DMS79 (cell line): ENCODE measurements at places on chromosomes 2 and 18.

DNA sequence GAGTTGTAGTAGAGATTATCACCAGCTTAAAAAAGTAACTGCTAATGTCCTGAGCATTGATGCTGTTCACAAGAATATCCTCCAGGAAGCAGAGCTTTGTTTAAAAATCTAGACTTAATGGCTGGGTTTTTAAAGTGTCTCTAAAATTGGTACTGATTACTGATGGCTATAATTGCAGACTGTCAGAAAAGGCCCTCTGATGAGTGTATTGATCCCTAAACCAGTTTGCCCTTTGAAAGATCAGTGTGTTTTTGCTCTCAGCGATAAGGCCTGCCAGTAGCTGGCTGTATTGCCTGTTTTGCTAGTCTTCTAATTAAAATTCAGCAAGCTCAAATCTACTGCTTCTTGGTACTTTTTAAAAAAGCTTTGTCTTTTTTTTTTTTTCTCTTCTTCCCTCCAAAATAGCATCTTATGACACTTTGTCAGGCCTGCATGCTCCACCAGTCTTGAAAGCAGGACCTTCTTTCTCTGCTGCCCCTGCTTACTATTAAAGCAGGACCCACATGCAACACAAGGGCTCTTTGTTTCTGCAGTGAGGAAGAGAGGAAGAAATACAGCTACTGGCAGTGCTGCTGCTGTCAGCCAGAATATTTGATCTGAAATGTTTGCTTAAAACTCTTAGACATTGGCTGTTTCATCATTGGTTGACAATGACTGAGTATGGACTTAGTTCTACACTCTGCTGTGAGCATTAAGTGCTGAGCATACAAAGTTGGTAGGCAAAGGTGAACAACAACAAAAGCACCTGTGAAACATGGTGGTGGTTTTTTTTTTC is 1.8 kb downstream of the SEC11C start:
- DNase-seq = peak; percentile 59

- DNase-seq = peak; percentile 6
These were observed 3.7 kb downstream of the FBXO48 start for GRCh38 chr2:68463287-68463877.

GRCh38 chr18:5515011-5515784 is 28.6 kb downstream of the EPB41L3 start:
- DNase-seq = peak; percentile 16

GRCh38 chr2:69083235-69083748 is 70.3 kb downstream of the ANTXR1 start:
- DNase-seq = no peak

DNA sequence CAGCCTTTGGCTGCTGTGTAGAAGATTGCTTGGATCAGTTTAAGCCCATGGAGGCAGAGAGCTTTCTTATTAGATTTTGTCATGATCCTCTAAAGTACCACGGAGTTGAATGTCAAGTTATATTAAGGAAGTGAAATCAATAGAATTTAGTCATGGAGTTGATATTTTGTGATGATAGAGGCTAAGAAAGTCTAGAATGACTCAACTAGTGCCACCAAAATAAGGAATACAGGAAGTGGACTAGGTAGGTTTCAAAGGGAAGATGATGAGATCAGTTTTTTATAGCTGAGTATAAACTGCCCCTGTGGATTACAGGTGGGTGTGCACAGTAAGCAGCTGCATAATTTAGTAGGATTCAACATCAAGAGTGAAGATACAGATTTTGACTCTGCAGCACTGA is 25.2 kb downstream of the FBXO36 start:
- no peak for DNase-seq

DNA sequence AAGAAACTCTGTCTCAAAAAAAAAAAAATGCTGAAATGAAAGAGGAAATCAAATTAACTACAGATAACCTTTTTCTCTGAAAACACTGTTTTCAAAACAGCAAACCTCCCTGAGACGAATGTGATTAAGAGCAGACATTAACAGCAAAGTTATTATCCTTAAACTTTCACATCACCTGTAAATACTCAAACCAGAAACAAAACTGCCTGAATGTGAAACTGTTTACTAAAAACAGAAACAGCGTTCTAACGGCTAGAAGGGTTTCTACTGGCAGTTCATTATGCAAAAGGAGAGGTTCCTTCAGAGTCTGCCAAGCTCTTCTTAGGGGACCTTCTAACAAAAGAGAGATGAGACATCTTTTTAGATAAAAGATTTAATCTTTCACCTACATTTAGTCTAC is 45.9 kb downstream of the PNO1 start:
- DNase-seq = no peak

GRCh38 chr2:34547340-34547739 is 948.2 kb upstream of the FAM98A start:
- DNase-seq = no peak

DNA sequence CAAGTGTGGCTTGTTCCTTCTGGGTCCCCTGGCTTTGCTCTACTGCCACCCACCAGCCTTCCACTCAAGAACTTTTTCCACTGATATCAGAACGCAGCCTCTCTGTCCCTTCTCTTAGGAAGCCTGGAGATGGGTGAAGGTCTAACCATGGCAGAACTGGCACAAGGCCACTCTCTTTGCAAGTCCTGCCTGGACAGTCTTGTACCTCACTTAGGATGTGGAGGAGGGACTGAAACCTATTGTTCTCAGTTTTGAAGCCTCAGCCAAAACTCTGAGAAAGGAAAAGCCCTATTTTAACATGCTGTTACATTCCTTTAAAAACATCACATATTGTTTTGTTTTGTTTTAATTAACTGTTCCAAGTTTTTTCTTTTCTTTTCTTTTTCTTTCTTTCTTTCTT is 58.9 kb upstream of the NCOA1 start:
- no peak for DNase-seq

GRCh38 chr2:241546771-241547498 is 11.6 kb upstream of the BOK start:
- DNase-seq = no peak

GRCh38 chr2:130890941-130891669 is 54.4 kb downstream of the ARHGEF4 start:
- no peak for DNase-seq

DNA sequence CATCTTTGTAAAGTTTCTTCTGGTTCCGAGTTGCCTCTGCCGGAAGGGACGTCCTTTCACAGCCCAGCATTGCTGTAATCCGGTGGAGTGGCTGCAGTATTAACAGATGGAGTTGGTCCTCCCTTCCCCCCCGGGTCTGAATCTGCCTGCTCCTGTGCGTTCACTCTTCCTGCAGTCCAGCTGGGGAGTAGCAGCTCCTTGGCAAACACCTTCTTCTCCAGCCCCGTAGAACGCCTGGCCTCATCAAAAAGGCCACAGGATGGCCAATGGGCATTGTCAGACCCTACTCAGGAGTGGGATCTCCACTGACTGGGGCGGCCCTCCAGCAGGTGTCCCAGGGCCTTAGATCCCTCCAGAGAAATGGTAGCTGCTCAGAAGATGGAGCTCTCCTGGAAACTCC is 234.0 kb downstream of the FAM210A start:
- DNase-seq = no peak

DNA sequence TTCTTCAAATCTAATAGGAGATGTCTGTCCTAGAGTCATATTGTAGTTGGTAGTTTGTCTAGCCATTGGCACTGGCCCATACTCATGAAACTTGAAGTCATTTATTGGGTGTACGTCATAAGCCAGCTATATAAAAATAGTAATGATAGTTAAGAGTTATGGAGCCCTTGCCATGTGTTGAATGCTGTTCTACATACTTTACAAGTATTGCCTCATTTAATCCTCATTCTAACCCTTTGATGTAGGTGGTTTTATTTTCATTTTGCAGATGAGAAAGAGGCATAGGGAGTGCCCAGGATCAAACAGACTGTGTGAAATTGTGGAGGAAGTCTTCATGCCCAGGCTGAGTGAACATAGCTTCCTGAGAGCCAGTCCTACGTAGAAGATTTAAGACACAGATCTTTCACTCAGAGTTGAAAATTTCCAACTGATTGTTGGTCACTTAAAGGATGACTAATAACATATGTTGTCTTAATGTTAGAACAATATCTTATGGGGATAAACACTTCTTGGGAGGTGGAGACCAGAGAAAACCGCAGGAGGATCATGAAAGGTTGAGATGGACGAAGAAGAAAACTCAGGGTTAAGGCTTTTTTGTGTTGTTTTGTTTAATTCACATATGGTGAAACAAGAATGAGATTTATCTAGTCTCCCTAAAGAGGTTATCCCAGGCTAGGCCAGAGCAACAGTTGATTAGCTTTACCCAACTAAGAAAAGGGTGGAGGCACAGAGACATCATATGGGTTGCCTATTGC is 156.0 kb downstream of the CERS6 start:
- DNase-seq = no peak

DNA sequence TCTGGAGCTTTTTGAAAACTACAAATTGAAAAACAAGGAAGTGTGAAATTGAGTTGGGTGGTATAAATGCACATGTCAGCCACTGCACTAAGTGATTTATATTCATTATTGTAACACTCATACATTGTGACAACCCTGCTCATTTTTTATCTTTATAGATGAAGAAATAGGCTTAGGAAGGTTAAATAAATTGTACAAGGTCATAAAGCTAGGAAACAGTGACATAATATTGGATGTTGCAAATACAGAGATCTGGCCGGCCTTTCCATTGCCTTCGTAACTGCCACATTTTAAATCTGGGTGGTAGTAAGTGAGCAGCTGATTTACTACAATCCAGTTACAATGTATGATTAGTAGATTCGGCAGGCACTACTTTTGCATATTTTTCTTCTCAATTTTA is 76.6 kb upstream of the LPIN2 start:
- DNase-seq = no peak

GRCh38 chr2:144936442-144936841 is 416.5 kb upstream of the ZEB2 start:
- no peak for DNase-seq

DNA sequence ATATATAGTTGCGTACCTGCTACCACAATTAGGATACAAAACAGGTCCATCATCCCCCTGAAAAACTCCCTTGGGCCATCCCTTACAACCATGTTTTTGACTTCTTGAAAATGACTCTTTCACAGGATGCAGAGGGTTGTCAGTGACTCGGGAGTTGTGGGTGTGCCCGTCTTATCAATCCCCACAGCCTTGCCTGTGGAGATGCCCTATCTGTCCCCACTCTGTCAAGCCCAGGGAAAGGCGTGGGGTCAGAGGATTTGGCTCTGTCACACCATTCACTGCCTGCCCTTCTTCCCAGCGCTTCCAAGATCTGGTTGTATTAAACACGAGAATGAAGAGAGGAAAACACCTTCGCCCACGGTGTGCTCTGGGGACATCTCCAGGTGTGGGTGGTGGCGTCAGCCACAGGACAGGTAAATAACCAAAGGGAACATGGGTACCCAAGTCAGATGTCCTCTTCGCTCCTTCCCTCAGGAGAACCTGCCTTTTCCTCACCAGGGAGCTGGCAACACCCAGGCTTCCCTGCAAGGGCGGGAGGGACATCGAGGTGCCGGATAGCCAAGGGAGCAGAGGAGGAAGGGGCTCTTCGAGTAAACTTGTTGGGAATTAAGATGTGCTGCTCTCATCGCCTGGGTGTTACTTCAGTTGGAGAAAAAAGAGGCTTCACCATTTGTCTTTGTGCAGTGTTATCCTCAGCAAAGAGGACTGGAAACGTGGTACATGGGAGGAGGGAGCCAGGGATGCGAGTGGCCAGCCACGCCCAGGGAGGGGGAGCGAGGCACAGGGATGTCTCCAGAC is 100.3 kb downstream of the B3GNT2 start:
- no peak for DNase-seq

DNA sequence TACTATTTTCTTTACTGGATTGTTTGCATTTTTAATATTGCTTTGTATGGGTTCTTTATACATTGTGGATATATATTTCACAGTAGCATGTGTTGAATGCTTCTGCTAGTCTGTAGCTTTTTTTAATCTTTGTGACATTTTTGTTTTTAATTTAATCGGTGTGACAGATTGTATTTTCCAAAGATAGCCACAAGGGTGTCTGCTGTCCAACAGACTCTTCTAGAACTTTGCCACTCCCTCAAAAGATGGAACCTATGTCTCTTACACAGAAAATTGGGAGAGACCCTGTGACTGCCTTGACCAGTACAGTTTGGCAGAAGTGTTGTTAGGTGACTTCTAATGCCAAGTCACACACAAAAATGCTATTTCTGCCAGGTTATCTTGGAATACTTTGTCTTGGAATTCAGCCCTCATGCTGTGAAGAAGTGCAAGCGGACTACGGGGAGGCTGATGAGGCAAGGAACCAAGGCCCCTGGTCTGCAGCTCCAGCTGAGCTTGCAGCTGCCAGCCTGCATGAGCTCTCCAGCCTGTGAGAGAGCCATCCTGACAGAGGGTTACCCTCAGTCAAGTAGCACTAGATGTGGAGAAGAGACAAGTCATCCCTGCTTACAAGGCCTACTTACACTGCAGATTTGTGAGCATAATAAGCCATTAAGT is 110.8 kb downstream of the TDRD15 start:
- no peak for DNase-seq

DNA sequence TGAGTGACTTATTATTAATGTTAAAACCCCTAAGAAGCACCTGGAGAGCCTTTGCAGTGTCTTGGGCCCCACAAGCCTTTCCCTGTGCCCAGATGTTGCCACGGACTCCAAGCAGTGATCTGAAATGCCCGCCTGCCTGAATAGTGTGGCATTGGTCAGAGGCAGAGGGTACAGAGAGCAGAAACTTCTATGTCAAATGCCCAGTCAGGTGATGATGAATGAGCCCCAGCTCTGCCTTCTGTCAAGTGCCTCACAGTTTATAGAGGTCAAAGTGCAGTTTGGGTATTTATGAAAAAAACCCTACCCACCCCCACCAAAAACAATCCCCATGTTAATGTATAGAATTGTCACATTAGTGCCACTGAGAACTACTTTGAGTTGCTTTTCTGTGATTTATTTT is 170.0 kb upstream of the SIX3 start:
- DNase-seq = no peak

- no peak for DNase-seq
These were observed 160.8 kb downstream of the TGIF1 start for GRCh38 chr18:3610813-3611212.

DNA sequence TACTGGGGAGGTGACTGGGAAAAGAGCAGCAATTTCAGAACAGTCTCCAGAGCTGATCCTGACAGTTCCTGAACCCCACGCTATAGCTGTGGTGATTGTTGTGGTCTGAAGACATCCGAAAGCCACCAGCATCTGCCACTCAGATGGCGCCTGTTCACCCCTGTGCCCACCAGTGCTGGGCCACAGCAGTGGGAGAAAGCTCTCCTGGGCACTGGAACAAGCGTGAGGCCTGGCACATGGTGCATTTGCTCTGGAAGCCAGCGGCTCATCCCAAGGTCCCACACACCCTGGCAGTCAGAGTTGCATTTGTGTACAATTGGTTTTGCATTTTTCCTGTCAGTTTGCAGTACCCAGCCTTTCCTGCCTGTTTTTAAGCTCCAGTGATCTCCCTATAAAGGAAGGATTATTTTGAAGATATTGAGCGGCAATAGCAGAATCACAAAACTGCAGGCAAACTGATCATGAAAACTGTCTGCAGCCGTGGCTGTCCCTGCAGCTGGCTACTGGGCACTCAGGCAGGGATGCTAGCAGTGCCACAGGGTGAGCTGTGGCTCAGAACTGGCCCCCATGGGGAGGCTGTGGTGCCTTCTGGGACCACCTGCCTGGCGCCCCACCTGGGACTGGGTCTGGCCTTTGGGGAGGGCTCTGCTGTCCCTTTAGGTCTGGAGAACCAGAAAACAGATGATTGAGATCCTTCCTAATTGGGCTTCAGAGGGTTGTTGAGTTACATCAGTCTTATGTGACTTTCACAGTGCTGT is 30.1 kb downstream of the IMPA2 start:
- no peak for DNase-seq
